ENCODE measurements at places on chromosomes 13 and 19. TPM values are rescaled to one million over a fixed set of nuclear protein-coding genes. Genes with fewer than 3 reads are reported as not detected.
A peak's percentile ranks its signal among the peaks of the same experiment; 100 is the strongest.

- no peak for DNase-seq
Measured at GRCh38 chr13:67662997-67663396, 432.9 kb upstream of the PCDH9 start.

DNA sequence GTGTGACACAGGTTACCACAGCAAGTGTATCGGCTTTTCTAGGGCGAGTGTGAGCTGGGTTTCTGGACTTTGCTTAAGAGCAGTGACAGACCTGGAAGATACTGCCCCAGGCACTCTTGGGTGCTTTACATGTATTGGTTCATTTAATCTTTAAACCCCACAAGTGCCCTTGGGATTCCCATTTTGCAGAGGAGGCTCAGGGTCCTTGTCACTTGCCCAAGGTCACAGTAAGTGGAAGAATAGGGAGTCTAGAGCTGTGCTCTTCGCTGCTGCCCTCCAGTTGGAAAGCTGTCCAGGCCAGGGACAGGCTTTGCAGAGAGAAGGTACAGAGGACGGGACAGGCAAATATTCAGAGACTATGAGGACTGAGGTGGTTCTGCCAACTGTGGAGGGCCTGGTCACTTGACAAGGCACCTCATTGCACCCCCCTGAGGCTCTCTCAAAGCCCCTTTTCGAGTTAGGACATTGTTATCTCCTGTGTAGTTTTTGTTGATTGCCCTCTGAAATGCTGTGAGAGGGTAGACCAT lies 42.4 kb downstream of the BBC3 start:
- DNase-seq = no peak

GRCh38 chr19:49677231-49677900 lies at the start of gene PRMT1:
Gene PRMT1 (plus strand): TSS chr19:49677271. CDS start chr19:49677281, 10 bp downstream.
- DNase-seq = peak; percentile 61

DNA sequence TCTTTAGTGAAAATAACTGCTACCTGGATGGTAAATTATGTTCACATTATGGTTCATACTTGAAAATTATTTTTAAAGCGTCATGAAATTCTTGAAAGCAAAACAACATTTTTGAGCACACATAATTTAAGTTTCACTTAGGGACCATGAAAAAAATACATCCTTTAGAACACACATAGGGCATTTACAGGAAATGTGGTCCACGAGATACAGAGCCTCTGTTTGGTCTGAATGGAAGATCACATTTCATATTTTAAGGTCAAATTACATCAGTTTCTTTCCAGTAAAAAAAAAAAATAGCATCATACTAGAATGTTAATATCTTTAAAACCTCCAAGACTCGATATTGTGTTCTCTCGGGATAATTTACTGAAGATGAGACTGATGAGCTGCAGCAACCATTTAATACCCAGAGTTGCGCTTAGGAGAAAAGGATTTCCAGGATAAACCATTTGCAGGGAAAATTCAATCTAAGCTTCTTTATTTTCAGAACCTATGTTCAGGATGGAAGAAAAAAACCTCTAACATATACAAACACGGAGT lies 720.7 kb downstream of the DIAPH3 start:
- DNase-seq = no peak

The NCCRP1 gene
- 1.7 TPM for polyA plus RNA-seq

The SLC25A41 gene
- 0.85 TPM for polyA plus RNA-seq
